ENCODE measurements at places on chromosomes 4 and X.

DNA sequence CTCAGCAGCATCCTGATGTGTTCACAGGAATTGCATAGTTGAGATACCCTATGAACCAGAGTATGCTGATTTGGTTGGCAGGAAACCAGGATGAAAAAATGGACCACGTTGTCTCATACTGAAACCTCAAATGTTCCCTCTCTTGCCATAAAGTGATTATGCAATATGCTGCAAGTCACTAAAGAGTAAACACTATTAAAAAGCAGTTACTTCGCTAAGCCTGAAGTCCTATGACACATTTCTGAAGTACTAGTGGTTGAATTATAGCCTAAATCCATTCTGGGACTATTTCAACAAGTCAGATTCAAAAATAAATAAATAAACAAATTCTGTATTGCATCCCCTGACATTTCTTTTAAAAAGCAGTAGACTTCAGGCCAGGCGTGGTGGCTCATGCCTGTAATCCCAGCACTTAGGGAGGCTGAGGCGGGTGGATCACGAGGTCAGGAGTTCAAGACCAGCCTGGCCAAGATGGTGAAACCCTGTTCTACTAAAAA is 106.0 kb upstream of the NAP1L5 start:
- DNase-seq: no peak

DNA sequence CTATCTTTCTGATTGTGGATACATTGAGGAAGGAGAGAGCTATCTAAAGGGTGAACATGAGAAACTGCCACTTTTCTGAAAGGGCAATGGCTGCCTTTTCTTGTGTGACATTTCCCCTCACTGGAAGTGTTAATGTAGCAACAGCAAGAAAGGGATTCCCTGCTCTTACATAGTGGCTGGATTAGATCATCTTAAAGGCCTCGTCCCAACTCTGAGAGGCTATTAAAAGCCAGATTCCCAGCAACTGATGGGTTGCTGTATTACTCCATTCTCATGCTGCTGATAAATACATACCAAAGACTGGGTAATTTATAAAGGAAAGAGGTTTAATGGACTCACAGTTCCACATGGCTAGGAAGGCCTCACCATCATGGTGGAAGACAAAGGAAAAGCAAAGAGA is 33.7 kb upstream of the ADH7 start:
- no peak for DNase-seq

DNA sequence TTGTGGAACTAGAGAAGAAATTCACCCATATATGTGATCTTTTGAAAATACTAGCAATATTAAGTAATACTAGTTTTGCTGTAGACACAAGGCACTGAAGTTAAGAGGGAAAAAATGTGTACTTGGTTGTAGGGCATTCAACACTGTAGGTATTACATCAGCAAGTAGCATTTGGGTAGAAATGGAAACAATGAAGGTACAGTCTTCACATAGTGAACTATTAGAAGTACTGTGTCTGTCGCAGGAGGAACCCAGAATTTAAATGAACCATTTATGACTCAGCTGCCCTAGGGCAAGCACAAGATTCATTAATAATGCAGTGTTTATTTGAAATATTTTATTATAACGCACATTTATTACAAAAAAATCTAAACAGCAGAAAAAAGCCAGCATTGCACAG is 572.7 kb upstream of the TENM3 start:
- no peak for DNase-seq

- no peak for DNase-seq
These were observed 59.7 kb downstream of the RAI2 start for GRCh38 chrX:17801431-17801830.

- no peak for DNase-seq
These were observed 447.4 kb downstream of the PCDH10 start for GRCh38 chr4:133596459-133596858.

GRCh38 chrX:133305348-133305747 is 87.2 kb upstream of the TFDP3 start:
- no peak for DNase-seq

DNA sequence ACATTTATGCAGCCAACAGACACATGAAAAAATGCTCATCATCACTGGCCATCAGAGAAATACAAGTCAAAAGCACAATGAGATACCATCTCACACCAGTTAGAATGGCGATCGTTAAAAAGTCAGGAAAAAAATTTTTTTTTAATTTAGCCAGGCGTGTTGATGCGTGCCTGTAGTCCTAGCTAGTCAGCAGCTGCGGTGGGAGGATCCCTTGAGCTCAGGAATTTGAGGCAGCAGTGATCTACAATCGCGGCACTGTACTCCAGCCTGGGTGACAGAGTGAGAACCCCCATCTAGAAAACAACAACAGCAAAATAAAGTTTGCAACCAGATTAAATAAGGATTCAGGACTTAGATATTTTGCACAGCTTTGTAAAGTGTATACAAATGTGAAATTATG is 65.7 kb upstream of the ALG13 start:
- no peak for DNase-seq

- DNase-seq: no peak
These were observed 1.4 kb downstream of the RAI2 start for GRCh38 chrX:17859609-17860178.

DNA sequence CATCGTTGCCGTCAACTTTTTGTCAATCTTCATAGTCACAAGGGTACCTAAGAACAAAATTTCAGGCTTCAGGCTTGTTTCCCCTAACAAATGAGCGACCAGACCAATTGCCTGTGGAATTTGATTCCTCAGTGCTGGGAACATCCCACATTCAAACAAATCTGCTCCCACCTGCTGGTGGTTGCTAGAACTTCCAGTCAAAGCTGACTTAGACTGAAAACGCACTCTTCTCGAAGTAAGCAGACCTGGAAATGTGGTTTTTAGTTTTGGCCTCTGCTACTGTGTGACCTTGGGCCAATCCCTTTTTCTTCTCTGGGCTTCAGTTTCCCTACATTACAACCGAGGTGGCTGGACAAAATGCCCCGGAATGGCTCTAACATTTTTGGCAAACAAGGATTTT is 1.8 kb upstream of the GABRQ start:
- no peak for DNase-seq

- DNase-seq: no peak
These were observed 10.9 kb downstream of the ATP1B4 start for GRCh38 chrX:120372667-120373370.

DNA sequence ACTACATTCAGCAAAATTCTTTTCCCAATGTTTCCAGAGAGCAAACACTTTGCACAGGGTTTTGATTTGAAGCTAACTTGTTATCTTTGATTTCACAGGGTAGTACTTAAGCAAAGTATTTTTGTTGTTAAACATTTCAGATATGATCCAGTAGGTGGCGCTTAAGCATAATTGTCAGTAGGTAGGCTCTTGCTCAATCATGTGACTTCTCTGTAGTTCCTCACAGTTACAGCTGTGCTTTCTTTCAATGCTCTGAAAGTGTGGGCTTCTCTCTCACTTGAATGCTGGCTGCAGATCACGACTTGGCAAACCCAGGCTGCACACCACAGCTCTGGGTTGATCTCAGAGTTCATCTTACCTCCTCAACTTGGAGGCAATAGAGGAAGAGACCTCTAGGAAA is 1016.5 kb downstream of the SH3BGRL start:
- no peak for DNase-seq

GRCh38 chr4:179624768-179625181 is 2182.5 kb upstream of the AGA start:
- DNase-seq: no peak

DNA sequence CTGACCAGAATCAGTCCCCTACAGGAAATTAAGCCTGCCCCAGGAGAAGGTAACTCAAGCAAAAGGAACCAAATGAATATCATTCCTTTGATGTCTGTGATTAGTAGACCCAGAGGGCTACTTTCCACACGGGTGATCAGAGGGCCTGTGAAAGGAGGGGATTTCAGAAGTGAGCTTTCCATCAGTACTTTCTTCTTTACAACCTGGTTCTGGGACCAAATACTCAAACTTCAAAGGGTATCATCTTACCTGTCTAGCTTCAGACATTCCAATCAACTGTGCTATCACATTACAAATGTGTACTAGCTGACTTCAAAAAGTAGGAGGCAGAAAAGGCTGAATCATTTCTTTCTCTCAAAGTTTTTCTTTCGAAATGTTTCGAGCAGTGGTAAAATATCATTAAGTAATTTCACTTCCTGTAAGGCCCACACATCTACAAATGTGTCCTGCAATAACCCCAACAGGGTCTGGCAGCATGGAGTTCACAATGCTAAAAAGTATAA is 23.9 kb downstream of the ACSL4 start:
- DNase-seq: no peak

DNA sequence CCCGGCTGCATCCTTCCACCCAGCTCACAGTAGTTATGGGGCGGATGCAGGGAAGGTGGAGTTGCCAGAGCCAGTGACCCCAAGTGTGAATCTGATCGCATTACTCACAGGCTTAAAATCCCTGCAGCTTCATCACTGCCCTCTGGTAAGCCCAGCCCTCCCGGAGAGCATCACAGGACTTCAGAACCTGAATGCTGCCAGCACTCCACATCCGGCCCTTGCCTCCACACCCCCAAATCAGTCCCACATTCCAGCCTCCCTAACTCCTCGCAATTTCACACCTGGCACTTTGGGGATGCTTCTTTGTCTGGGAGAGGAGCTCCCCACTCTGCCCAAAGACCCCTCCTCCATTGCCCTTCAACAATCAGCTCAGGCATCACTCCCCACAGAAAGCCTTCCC is 15.6 kb downstream of the RASL11B start:
- DNase-seq: no peak

- peak; percentile 41 for DNase-seq
These were observed 10.5 kb downstream of the PTTG2 start for GRCh38 chr4:37970702-37971101.

GRCh38 chr4:153273751-153274150 is 69.5 kb downstream of the TRIM2 start:
- no peak for DNase-seq

- DNase-seq: no peak
These were observed 1.6 kb downstream of the ZAR1 start for GRCh38 chr4:48491514-48492176.

DNA sequence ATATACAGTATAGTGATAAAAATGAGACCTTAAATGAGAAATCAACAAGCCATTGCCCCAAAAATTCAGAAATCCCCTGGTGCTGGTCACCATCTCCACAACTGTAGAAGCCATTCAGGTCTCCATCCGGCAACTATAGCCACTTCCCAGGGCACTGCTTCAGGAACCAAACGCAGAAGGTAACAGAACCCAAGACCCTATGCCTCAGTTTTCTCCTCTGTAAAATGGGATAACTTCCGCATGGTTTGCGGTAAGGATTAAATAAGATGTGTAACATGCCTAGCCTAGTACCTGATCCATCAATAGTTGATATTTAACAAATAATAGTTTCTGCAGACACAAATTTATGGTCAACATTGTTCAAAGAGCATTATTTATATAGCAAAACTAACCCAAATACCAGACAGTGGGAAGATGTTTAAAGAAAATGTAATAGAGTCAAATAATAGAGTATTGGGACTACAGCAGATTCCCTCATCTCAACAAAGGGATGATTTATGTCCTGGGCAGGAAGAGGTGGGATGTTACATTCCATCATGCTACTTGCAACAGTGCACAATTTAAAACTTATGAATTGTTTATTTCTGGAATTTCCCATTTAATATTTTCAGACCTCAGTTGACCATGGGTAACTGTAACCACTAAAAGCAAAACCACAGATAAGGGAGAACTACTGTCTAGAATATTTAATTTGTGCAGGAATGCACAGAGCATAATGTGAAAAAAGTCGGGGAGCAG is 30.0 kb downstream of the IRF2 start:
- DNase-seq: no peak

DNA sequence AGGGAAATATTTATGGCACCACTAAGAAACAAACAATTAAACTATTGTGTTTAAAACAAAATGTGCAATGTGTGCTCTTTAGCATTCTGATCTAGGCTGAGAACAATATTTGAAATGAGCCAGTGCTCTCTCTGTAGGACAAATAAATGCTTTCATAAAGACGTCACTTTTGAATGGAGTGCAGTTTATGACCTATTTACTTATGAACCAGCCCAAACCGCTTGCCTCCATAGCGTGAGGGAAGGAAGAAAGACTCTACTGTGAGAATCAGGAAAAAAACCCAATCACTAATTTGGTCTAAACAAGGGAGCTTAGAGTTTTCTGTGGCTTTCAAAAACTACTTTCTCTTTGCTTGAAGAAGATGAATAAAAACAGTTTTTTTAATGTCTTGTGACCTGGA is 39.4 kb downstream of the SAT1 start:
- DNase-seq: no peak

GRCh38 chr4:37922328-37922727 is 31.4 kb downstream of the TBC1D1 start:
- no peak for DNase-seq

Measured in stimulated activated CD4-positive, alpha-beta T cell treated with anti-CD3 and anti-CD28 coated beads, TNF-alpha, amount 100 ng/mL, for 4 hours (primary cell).